ENCODE measurements at places on chromosomes 1 and 21.

GRCh38 chr1:179976970-179977651 is 22.5 kb downstream of the CEP350 start:
- no peak for DNase-seq

DNA sequence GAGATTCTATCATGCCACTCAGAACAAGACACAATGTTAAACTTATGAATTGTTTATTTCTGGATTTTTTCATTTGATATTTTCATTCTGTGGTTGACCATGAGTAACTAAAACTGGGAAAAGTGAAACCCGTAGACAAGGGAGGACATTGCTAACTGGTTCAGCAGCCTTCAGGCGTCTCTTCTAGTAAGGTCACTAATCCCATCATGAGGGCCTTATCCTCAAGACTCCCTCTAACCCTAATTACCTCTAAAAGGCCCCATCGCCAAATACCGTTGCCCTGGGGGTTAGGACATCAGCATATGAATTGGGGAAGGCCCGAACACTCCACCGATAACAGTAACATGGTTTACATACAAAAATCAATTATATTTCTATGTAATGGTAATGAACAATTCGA is 247.6 kb downstream of the TM2D1 start:
- no peak for DNase-seq

DNA sequence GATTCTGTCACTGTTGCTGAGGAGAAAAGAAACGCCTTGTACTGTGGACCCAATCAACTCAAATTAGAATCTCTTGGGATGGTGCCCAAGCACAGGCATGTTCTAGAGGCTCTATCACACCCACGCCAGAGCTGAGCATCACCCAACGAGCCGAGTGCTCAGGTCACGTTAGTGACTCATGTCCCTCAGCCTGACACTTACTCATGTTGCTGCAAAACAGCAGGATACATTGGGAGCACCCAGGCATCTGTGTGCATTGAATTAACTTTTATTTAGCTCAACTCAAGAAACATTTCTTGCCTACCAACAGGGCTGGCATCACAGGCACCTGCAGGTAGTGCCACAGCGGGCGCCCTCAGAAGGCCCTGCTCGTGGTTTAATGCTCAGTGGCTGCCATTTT is 149.8 kb downstream of the ETS2 start:
- DNase-seq, result no peak

DNA sequence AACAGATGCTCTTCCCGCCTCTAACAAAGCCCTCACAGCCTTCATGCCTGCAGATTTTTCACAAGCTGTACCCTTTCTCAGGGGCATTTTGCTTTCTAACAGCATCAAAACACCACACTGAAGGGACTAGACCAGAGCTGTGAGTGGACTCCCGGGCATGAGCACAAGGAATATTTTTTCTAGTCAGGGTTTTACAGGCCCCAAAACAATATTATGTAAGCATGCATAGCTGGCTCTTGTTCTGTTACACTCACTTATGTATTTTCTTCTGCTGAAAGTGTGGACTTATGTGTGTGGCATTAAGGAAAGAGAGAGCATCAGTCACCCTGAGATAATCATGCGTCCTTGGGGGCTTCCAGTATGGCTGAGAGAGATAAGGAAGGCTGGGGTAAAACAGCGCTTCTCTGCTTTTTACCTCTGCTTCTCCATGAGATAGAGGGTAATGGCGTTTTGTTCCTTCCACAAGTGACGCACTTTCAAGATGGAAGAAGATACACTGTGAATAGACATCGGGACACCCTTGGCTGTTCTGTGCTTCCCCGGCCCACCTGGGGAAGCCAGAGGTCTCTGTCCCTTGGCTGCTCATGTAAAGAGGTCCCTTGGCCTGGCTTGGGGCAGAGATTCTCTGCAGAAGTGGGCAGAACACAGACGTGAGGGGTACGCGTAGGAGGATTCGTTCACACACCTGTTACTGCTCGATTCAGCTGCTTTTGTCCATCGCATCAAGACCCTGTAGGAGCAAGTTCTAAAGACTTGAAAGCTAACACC is 266.7 kb upstream of the RAB4A start:
- no peak for DNase-seq

- no peak for DNase-seq
Observed at GRCh38 chr1:27416387-27417111, 24.1 kb downstream of the GPR3 start.

DNA sequence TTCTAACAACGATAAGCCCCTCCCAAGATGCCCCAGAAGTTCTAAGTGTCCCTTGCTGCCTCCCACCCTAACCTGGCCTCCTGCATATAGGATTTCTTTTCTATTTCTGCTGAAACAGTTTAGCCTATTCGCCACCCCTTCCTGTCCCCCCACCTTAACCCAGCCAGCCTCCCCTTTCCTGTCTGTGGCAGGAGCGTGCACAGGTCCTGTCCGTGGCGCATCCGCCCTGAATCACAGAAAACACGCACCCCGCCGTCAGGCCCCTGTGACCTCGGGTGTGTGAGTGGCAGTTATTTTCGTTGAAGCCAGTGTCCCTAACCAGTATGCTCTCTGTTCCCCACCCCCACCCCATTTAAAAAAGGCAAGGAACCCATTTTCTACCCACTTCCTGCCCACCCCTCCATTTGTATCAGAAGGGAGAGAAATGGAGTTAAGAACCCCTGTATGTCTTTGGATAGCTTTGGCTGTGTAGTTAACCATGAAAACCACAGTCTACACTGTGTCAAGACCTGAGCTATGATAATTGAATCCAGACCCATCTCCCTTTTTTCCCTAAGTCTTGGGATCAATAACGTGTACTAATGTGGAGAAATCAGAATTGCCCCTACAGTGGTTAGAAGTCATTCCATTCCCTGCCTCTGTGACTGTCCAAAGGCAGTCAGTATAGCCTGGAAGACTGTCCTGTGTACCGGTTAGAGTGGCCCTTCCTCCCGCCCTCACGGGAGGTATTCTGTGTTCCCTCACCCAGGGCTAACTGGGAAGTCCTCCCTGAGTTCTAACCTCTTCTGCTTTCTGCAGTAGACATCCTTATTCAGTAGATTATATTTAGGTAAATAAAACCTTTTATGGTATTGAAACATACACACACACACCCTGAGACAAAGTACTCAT is 1.8 kb downstream of the PLEKHO1 start:
- DNase-seq, result no peak

GRCh38 chr1:37257646-37258045 is 216.7 kb upstream of the ZC3H12A start:
- no peak for DNase-seq

GRCh38 chr1:229196404-229197264 is 74.3 kb upstream of the RAB4A start:
- no peak for DNase-seq

DNA sequence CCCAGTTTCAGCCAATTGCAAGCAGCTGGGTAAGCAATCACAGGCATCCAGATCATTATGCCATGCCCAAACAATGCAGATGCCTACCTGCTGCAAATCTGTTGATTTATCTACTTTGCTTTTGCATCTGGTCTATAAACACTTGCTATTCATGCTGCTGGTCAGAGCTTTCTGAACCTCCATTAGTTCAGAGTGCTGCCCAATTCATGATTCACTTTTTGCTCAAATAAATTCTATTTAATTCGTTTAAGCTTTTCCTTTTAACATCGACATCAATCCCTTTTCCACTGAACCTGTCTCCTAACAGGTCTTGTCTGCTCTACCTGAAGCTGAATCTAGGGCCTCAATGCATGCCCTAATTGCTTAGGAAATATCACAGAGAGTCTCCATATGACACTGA is 99.4 kb upstream of the C1orf87 start:
- no peak for DNase-seq

- no peak for DNase-seq
Observed at GRCh38 chr1:69585666-69586065, 17.9 kb downstream of the LRRC7 start.

DNA sequence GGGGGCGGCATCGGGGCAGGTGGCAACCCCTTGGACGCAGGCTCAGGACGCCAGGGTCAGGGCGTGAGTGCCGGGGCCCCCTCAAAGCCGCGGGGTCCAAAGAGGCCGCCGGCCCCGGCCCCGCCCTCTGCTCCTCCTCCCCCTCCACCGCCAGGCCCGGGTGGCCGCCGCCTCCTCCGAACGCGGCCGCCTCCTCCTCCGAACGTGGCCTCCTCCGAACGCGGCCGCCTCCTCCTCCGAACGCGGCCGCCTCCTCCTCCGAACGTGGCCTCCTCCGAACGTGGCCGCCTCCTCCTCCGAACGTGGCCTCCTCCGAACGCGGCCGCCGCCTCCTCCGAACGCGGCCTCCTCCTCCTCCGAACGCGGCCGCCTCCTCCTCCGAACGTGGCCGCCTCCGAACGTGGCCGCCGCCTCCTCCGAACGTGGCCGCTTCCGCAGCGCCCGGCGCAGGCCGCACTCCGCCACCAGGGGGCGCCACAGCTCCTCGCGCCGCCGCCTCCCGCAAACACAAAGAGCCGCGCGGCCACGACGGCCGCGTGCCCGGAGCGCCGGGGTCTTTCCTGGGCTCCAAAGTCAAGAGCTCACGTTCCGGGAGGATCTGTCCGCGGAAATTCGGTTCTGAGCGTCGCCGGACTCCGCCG is 19.3 kb upstream of the SAMD11 start:
- DNase-seq, result no peak

- no peak for DNase-seq
Observed at GRCh38 chr1:44988531-44989156, 2.2 kb upstream of the EIF2B3 start.

DNA sequence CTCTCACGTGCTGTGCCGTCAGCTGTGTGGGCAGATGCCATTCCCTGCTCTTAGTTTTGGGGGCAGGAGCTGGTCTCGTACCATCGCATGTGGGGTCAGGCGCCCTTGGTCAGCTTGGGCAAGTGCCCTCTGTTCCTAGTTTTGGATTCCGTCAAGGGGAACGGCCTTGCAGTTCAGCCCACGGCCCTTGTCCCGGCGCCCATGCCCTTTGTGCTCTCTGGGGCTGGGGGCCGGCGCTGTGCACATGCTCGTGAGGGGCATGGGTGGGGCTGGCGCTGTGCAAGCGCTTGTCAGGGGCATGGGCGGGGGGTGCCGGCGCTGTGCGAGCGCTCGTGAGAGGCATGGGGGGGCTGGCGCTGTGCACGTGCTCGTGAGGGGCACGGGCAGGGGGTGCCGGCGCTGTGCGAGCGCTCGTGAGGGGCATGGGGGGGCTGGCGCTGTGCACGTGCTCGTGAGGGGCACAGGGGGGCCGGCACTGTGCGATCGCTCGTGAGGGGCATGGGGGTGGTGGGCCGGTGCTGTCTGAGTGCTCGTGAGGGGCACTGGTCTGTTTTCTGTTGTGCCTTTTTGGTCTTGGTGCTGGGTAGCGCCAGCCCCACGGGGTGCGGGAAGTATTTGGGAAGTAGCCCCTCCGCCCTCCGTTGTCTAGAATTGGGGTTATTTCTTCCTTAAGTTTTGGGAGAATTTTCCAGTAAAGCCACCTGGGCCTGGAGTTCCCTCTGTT is 29.5 kb upstream of the DIP2A start:
- DNase-seq, result no peak

DNA sequence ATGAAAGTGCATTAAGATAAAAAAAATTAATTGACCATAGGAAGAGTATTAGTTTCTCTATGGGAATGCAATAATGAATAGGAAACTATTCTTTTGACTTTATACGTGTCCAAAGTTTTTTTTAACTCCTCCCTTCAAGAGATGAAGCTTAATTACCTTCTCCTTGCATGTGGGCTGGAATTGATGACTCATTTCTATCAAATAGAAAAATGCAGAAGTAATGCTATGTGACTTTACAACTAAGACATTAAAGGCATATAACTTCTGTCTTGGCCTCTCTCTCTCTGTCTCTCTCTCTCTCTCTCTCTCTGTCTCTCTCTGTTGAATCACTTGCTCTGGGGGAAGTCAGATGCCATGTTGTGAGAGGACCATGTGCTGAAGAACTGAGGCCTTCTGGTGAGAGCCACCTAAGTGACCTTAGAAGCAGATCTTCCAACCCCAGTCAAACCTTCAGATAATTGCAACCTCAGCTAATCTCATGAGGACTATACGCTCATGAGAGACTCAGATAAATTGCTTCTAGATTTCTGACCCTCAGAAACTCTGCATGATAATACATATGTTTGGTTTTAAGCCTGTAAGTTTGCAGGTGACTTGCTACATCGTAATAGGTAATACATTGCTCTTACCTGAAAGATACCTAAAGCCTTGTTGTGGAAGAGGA is 414.2 kb downstream of the KCNT2 start:
- DNase-seq, result no peak

- DNase-seq, result no peak
Observed at GRCh38 chr1:91499904-91500755, 521 bp upstream of the CDC7 start.

DNA sequence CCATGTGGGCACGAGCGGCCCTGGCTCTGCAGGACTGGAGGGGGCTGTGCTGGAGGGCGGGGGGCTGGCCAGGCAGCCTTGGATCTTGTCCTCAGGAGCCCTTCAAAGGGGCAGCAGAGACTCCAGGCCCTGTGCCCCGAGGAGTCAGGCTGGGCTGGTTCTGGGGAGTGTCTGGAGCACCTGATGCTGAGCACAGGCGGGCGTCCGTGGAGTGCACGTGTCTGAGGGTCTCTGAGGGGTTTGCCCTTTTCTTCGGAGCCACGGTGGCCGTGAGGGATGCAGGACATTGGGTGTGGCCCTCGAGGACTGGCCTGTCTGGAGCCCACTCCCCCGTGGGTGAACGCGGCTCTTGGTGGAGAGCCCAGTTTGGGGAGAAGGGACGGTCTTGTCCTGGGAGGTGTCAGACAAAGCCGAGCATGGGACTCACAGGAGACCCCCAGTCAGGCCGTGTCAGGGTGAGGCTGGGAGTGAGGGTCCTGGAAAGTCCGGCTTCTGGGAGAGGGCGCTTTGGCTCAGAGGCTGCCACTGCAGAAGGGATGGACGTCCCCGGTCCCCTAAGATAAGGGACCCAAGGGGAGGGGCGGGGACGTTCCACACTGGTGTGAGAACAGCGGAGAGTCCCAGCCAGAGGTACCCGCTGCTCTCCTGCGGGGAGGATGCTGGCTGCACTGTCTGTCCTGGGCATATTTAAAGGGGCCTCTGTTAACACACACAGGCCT is 60.8 kb downstream of the COL18A1 start:
- DNase-seq, result no peak

- no peak for DNase-seq
Observed at GRCh38 chr21:44606495-44606894, 5.4 kb upstream of the KRTAP10-8 start.

Data from LNCaP clone FGC (cell line).